ENCODE measurements at places on chromosomes 2 and 18. TPM values are rescaled to one million over a fixed set of nuclear protein-coding genes. Genes with fewer than 3 reads are reported as not detected.

EFEMP1 gene
- 872 TPM for total RNA-seq

ACTR2 gene
- total RNA-seq: 64.0 TPM

HOXD10 gene
- not detected for total RNA-seq

ABCG5 gene
- not detected for total RNA-seq

STPG4 gene
- not detected for total RNA-seq

GAREM2 gene
- 5.7 TPM for total RNA-seq

BOLL gene
- total RNA-seq: not detected

DSG1 gene
- total RNA-seq: not detected

DNA sequence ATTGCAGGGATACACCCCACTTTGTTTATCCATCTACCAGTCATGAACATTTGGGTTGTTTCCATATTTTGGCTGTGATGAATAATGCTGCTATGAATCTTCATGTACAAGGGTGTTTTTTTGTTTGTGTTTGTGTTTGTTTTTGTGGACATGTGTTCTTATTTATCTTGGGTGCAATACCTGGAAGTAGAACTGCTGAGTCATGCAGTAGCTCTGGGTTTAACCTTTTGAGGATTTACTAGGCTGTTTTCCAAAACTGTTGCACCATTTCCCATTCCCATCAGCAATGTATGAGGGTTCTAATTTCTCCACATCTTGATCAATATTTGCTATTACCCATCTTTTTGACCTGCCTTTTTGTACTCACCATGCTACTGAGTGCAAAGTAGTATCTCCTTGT is 140.0 kb upstream of the CYP1B1 start:
- DNase-seq: peak; percentile 85

DNA sequence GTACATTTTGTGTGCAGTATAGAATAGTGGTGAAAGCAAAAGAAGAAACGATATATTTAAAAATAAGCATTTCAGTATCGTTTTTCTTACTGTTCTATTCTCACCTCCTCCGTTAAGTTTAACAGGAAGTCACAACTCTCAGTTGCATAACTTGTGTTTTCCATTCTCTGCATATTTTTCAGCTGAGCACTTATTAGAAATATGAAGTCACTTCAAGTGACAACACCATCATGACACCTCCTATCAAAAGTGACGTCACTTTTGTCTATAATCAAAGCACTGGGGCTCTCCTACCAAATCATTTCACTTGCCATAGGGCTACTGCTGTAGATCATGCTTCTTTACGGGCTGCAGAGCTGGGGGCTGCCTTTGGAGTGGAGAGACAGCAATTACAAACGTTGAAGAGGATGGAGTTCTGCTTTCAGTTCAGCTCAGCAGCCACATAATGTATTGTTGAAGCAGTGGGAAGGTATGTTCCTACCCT is 36.3 kb downstream of the STAT4 start:
- peak; percentile 12 for DNase-seq

- no peak for DNase-seq
Measured at GRCh38 chr2:142315346-142315745, 184.5 kb upstream of the LRP1B start.

GRCh38 chr2:9768388-9768787 is 74.9 kb upstream of the TAF1B start:
- no peak for DNase-seq

GRCh38 chr18:78090584-78090983 is 840.9 kb downstream of the GALR1 start:
- DNase-seq: no peak

DNA sequence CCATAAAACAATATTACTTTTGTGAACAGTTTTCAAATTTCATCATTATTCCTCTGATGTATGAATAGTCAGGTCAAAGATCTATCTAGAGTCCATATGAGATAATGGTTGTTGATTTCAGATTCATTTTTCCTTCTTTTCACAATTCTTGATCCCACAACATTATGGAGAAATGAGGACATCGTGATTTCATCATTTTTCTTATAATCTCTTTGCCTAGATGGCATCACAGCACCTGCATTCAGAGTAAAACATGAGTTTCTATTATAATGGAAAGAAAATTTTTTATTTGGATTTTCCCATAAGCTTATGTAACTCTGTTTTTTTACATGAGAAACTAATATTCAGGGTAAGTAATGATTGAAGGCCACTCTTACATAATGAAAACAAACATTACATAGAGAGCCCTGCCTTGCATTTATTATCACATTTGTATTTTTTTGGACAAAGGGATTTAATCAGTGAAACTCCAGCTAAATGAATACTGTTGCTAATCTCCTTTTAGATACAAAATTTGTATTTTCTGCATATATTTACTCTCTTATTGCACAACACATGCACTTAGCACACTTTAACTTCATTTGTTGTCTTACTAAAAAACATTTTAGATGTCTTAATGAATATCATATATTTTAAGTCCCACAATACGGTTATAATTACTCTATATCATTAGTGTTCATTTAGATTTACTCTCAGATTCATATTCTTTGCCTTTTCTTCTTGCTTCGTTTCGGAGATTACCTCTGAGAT is 188.4 kb upstream of the KYNU start:
- DNase-seq: no peak

DNA sequence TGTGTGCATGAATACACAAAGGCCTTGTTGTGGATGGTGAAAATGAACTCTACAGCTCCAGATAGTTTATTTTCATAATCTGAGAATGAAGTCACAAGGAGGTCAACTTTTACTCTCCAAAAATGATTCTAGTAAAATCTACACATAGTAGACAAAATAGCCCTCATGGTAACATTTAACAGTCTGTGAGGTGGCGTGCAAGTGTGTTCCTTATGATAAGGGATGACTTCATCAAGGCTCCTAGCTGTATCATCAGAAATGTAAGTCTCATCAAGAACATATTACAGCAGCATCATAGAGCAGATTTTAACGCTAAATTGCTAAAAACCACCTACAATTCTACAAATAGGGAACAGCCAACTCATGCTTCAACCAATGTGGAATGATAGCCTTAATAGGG is 72.3 kb upstream of the RIOK3 start:
- peak; percentile 25 for DNase-seq

DNA sequence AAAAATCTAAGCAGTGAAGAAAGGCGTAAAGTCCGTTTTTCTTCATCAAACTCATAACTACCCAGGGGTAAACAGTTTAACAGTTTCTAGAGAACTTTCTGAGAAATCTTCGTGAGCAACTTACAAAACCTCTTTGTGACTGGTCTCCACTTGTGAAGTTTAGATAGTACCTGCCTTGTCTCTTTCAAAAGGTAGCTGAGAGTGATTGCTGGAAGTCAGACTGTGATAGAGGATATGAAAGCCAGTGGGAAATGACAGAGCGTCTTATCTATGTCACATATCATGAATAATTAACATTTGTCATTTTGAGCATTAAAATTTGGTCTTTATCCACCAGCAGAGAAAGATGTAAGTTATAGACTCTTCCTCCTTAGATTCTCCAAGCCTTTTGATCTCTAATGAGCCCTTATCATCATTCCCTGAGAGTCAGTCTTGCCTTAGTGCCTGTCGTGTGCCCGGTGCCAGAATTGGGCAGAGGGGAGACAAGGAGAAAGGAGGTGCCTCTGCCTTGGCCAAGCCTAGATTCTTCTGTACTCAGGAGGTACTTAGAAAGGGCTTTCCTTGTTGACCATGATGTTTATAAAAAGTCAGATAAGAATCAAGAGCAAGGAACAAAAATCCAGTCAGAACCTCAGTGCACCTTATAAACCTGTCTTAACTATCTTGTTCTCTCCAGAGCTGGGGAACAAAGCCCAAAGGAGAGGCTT is 205.1 kb upstream of the EPAS1 start:
- no peak for DNase-seq

GRCh38 chr2:220787251-220787650 is 784.9 kb downstream of the EPHA4 start:
- no peak for DNase-seq

DNA sequence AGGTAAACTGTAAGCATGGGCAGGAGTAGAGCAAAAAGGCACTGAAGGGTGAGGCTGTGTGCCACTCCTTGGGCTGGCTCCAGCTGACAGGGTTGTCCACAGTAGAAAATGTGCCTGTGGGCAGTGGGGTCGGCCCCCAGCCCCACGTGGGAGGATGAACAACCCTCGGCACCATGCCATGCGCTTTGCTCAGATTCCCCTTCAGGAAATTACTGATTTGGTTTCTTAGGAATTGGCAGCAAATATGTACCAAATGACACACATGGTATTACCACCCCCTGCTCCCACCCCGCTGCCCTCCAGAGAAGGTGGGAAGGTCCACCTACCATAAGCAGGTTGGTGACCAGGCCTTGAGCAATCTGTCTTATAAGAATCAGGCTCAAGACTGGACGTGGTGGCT is 13.6 kb downstream of the ADCY3 start:
- no peak for DNase-seq

GRCh38 chr2:228602288-228602687 is 420.8 kb upstream of the SPHKAP start:
- DNase-seq: no peak

DNA sequence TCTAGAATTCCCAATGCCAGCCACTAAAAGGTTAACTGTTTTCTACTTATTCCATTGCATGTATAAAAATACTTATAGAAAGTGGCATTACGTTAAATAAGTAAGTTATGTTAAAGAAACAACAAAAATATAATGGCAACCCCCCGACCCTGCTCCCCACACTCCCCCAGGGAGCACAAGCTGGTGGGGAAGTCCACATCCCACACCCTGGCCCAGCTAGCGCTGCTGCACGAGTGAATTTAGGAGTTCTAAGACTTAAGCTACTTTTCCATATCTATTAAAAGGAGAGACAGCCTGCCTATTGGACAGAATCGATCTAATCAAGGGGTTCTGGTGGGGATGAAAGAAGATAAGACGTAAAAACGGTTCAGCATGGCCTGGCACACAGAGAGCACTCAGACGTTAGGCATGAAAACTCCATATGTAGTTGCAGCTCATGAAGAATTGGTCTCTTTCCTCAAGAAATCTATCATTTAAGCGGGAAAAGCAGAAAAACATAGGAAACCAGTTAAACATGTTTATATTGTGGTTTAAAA is 16.6 kb downstream of the HJURP start:
- no peak for DNase-seq

DNA sequence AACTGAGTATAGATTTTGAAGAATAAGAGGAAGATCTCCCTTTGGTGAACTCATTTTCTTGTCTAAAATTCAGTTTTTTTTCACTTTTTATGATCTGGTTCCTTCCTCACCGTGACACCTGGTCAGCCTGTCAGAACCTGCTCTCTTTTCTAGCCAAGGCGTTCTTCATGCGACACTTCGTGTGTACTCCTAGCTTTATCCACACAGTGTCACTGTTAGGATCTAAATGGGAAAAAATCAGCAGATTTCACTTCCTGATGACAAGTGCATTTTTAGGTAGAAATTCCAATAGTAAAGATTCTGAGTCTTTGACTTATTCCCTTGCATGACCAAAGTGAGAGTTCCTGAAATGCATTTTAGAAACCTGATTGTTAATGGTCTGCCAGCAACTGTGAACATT is 89.8 kb downstream of the KLHL14 start:
- no peak for DNase-seq

GRCh38 chr18:31429623-31430022 is 17.9 kb upstream of the DSG3 start:
- no peak for DNase-seq

- DNase-seq: no peak
Measured at GRCh38 chr2:15733867-15734673, 142.4 kb downstream of the DDX1 start.

- no peak for DNase-seq
Measured at GRCh38 chr2:8599421-8600242, 82.2 kb upstream of the ID2 start.

DNA sequence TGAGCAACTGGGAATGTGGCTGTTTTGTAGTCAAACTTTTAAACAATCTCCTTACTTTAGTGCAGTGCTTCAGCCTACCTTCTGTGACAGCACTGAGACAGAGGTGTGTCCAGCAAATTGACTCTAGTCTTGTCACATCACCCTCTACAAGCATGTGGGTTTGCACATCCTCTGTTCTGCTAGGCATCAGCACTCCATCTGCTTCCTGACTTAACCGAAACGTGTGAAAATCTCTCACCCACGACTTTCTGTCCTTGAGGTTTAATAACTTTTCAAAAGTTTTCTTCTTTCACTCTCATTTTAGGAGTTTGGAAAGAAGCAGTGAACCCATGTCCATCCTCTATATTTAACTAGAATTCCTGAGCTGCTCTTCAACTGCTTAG is 42.6 kb downstream of the TTR start:
- DNase-seq: no peak

GRCh38 chr2:195319548-195320412 is 337.2 kb upstream of the SLC39A10 start:
- DNase-seq: no peak

DNA sequence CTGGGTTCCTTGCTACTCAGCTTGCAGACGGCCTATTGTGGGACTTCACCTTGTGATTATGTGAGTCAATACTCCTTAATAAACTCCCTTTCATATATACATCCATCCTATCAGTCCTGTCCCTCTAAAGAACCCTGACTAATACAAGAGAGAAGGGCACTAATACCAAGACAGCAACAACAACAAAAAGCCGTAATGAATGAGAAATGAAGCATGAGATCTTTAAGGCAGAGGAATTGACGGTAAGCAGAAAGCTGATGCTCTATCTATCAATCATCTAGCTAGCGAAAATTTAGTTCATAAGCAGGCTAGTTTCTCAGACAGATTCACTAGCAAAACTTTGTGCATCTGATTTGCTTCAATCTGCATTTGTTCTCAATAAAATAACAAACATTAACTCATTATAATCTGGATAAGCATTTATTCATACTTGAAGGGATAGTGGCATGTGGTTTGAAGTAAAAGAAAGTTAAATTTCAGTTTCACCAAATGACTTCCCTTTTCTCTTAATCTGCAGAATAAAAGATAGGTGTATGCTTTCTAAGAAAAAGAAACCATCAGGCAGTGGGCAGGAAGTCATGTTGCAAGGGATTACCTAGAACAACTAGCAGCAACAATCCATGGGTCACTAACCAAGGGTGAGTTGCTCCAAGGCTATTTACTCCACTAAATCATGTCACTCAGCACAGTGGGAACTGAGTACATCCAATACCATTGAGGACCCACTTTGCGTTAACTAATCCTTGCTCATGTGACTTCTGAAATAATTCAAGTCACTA is 376.5 kb downstream of the TMEM182 start:
- DNase-seq: no peak

GRCh38 chr2:223503746-223504145 is 98.4 kb downstream of the SCG2 start:
- no peak for DNase-seq

GRCh38 chr2:231648579-231649174 is 56.0 kb downstream of the TEX44 start:
- peak; percentile 81 for DNase-seq

GRCh38 chr2:127074358-127074757 is 32.6 kb downstream of the BIN1 start:
- no peak for DNase-seq

- DNase-seq: no peak
Measured at GRCh38 chr2:218418321-218418716, 604 bp upstream of the VIL1 start.
